Neural crest cell (in vitro differentiated cells): ENCODE measurements at places on chromosomes 13 and 19.
A peak's percentile ranks its signal among the peaks of the same experiment; 100 is the strongest.

GRCh38 chr13:77479326-77479725 is 56.2 kb upstream of the SCEL start:
- H3K4me3 ChIP-seq, result no peak overlapping the region
- peaks cover 26% of the 10 kb centered on the region for H3K4me1 ChIP-seq
- no peak for DNase-seq
- H3K27ac ChIP-seq, result no peak overlapping the region
- no peaks in the 10 kb centered on the region for H3K27me3 ChIP-seq
- H3K36me3 ChIP-seq, result peaks cover 2% of the 10 kb centered on the region

- peaks cover 37% of the 10 kb centered on the region for H3K4me1 ChIP-seq
- H3K27ac ChIP-seq, result peak overlapping the region; percentile 81
- peaks cover 10% of the 10 kb centered on the region for H3K27me3 ChIP-seq
- H3K36me3 ChIP-seq, result peaks cover 4% of the 10 kb centered on the region
- H3K4me3 ChIP-seq, result peak overlapping the region; percentile 90
Measured at GRCh38 chr13:94550062-94550738, 45.8 kb downstream of the TGDS start.

DNA sequence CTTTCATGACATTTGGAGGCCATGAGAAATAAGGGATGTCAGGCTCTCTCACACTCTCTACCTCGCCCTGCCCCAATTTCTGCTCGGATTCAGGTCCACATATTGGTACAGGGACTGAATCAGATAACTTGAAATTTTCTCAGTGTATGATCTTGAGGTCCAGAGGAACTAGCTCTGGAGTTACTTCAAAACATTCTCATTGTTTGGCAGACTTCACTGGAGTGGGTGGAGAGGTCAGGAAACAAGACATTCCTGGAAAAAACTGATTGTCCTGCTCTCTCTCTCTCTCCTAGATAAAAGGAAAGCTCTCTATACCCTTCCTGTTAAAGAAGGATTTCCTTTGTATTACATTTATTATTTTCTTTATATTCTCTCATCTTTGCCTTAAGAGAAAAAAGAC is 428.1 kb upstream of the DACH1 start:
- H3K27me3 ChIP-seq, result no peaks in the 10 kb centered on the region
- no peak for DNase-seq
- peaks cover 5% of the 10 kb centered on the region for H3K4me1 ChIP-seq
- no peak overlapping the region for H3K27ac ChIP-seq

DNA sequence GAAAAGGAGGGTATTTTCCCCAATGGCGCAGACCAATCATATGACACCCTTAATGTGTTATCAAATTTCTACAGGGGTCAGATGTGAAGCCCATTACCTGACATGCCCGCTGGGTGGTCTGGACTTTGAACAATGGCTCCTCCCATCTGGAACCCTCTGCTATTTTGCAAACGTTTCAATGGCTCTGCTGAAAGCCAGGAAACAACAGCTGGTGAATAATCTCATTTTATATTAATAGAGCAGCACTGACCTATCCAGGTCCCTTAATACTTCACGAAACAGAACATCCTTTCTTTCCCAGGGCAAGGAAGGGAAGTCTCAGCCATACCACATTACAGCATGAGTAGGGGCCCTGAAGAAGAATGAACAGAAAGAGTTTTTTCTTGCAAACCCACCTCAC is 20.3 kb upstream of the KPNA3 start:
- H3K27ac ChIP-seq, result no peak overlapping the region
- no peak for DNase-seq
- no peaks in the 10 kb centered on the region for H3K36me3 ChIP-seq
- H3K4me1 ChIP-seq, result peaks cover 13% of the 10 kb centered on the region

- DNase-seq, result no peak
- peaks cover 16% of the 10 kb centered on the region for H3K36me3 ChIP-seq
- H3K27me3 ChIP-seq, result no peaks in the 10 kb centered on the region
Measured at GRCh38 chr13:45410001-45410400, 8.2 kb downstream of the SLC25A30 start.

DNA sequence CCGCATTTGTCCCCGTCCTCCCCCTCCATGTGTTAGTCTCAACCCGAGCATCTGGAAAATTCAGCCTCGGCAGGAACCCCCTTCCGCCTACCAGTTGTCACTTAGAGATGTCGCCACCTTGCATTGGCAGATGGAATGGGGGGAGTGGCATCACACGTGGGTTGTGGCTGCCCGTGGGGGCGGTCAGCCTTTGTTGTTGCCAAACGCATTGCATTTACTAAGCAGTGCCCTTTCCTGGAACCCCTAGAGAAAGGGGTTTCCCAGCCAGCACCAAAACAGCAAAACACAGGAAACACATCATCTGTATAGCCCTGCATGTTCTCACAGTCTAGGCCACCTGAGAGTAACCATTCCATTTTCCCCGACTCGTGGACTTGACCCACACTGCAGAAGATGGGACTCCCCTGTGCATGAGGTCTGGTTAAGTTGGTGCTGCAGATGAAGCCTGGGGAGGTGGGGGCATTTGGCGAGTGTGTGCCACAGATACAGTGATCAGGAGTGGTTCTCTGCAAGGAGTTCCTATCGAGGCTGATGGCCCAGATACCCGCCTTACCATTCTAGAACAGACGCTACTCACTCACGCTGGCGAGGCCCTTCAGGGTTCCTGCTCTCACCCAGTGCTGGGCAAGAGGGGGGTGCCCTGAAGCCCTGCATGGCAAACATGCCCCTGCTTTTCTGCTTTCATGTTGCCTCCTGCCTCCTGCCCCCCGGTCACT is 38.3 kb downstream of the TMED1 start:
- H3K4me3 ChIP-seq, result no peak overlapping the region
- no peak for DNase-seq
- H3K27ac ChIP-seq, result no peak overlapping the region
- H3K4me1 ChIP-seq, result no peaks in the 10 kb centered on the region
- H3K27me3 ChIP-seq, result no peaks in the 10 kb centered on the region

GRCh38 chr13:87080100-87080779 is 590.9 kb upstream of the SLITRK5 start:
- no peaks in the 10 kb centered on the region for H3K27me3 ChIP-seq
- no peak for DNase-seq
- no peaks in the 10 kb centered on the region for H3K36me3 ChIP-seq
